ENCODE measurements at places on chromosomes 2 and 18. TPM values are rescaled to one million over a fixed set of nuclear protein-coding genes. Genes with fewer than 3 reads are reported as not detected.

- DNase-seq, result peak; percentile 31
Measured at GRCh38 chr2:23385748-23386338, 864 bp downstream of the KLHL29 start.

DNA sequence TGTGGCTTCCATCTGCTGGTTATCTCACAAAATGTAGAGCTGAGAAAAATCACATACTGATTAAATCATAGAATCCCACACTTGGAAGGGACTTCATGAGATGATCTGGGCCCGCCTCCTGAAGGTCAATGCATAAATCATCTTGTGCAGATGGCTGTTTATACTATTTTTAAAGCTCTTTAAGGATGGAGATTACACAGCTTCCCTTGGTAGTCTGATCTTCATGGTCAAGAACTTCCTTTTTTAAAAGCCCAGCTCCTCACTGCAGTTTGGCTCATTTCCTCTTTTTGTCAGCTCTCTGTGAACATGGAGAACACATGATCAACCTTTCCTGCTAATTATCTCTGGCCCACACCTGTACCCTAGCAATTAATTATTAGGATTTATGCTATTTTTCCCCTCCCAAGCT is 25.9 kb downstream of the GCG start:
- no peak for DNase-seq

DNA sequence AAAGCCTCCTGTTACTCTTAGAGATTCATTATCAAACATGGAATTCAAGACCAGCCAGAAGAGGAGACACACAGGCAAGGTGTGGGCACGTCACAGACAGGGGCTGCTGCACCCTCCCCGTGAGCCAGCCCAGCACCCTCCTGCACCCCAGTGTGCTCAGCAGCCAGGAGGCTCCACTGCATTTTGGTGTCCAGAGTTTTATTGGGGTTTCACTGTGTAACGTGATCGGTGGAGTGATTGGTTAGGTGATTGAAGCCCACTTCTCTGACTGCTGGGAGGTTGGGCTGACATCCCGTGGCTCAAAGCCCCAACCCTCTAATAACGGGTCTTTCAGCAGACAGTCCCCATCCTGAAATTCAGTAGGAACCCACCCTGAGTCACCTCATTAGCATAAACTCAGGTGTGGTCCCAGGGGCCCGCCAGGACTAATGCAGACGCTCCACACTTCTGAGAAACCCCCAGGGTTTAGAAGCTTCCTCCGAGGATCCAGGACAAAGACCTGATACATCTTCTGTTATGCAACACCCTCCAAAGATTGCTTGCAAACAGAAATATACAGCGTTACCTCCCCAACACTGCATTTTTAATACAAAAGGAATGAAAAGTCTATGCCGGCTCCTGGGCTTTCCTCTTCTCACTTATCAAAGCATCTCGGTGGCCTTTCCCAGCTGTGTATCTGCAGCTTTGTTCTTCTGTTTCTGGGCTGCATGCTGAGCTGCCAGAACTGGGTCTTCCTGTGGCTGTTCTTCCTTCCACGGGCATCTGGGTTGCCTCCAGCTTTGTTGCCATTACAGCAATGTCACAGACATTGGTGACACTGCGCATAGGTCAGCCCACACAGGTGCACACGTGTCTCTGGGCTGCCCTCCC is 43.7 kb upstream of the SNED1 start:
- no peak for DNase-seq

GRCh38 chr2:221494556-221494955 is 77.5 kb downstream of the EPHA4 start:
- no peak for DNase-seq

- DNase-seq, result no peak
Measured at GRCh38 chr18:35590935-35591334, 9.4 kb downstream of the GALNT1 start.

DNA sequence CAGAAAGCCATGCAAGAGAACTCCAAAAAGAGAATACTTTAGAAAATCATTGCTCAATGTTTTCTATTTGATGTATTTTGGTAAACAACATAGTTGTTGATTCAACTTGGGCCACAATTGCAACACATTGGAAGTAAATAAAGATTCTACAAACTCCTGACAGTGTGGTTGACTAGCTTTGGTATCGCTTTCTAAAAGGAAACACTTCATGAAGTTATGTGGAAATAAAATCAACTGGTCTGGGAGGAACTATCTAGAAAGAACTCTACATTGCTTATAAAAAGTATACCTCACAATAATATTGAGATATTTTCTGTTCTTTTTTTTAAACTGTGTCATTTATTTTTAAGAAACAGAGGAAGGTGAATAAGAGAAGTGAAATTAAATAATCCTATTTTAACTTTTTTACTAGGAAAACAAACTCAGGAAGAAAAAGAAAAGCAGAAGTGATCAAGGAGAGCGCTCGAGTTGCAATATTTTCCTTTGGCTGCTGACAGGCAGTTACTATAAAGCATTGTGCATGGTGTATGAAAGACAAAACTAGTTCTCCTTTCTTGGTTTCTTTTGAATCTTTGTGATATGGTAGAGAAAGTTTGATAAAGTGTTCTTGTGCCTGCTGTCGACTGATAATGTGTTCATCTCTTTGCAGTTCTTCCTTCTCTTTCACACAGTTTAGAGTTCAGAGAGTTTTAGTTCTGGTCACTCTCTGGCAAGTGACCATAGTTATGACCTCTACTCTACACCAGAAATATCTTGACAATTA is 3.0 kb downstream of the DHRS9 start:
- DNase-seq, result no peak

DNA sequence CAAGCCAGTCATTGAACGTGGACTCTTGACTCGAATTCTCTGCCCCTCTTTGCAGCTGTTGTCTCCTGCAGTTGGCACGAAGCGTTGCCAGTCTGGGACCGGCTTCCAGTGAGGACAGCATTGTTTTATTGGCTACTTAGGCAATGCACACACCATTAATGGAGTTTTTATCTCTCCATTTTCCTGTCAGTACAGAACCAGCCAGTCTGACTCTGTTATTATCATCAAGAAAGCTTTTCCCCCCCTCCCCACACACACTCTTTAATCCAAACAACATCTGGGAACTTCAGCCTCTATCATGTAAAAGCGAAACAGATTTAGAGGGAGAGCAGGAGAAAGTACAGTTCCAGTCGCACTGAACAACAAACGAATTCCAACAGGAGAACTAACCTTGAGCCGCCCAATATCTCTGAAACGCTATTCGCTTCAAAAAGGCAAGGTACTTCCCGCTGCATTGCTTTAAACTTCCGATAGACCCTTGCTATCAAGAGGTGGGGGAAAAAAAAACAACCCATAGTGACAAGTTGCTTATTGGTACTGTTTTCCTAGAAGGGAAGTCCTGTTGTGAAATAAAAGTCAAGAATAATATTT is 38.2 kb downstream of the ACVR1 start:
- DNase-seq, result no peak

Gene MAL
- total RNA-seq, result 0.22 TPM

GRCh38 chr2:178506101-178506500 is 25.8 kb downstream of the PLEKHA3 start:
- DNase-seq, result no peak

DNA sequence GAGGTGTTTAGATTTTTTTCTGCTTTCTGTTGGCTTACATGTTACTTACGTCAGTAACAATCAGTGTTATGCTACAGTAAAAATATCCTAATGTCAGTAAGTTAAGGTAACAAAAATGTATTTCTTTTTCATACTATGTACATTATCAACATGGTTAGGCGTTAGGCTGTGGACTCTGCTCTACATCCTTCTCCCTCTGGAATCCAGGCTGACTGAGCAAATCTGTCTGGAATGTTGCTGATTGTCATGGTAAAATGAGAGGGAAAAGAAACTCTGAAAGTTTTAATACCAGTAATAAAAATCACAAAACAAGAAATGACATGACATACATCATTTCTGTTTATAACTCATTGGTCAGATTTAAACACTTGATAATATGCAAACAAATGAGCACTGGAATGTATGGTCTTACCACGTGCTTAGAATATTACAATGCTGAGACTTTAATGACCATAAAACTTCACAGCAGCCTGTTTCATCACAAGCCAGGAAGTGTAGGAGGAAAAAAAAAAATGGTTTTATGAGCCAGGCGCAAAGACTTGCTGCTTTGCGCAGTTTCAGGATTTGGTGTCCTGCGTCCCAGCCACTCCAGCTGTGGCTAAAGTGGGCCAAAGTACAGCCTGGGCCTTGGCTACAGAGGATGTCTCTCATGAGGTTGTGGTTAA is 252.4 kb downstream of the FSIP2 start:
- no peak for DNase-seq

Gene DUSP19
- total RNA-seq, result 3.4 TPM

GRCh38 chr2:120719491-120719890 is 16.2 kb upstream of the GLI2 start:
- DNase-seq, result no peak

Gene KIAA2012
- not detected for total RNA-seq

Gene CHST10
- 24.4 TPM for total RNA-seq

- DNase-seq, result no peak
Measured at GRCh38 chr2:164836907-164837306, 4.7 kb downstream of the COBLL1 start.

DNA sequence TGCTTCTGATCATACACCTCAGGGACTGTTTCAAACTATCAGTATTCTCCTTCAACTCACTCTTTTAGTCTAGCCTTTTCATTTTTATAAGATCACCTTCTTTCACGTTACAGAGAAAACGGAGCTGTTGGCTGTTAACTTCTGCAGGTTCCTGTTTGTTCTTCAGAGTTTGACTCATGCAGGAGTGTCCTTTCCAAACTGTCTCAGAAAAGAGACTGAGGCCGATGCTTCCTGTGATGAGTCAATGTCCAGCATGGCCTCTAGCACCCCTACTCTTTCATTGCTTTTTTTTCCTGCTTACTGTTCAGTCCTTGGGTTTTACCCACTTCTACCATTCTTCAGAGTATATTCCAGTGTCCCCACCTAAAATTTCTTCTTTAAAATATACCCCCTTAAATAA is 240.8 kb upstream of the RGPD4 start:
- DNase-seq, result no peak

Gene GPAT2
- total RNA-seq, result 0.55 TPM

Gene ASXL3
- 0.35 TPM for total RNA-seq

GRCh38 chr2:31202833-31203232 is 14.5 kb downstream of the CAPN14 start:
- DNase-seq, result no peak

DNA sequence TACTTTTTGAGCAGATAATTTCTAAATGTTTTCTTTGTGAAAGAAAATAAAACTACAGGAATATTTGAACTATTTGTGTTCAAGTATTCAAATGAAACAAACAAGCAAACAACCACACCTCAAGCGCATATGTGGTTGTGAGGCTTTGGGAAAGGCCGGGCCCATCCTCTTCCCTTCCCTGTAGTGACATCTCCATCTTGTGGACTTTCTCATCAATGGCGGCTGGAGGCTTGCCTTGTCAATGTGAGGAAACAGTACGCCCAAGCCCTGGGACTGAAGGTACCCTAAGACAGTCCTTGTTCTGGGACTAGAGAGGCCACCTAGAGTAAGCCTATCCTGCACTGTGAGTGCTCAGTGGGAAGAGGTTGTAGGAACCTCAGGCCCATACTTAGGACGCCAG is 166.8 kb downstream of the TPGS2 start:
- DNase-seq, result peak; percentile 53

- DNase-seq, result no peak
Measured at GRCh38 chr18:78622251-78622906, 357.2 kb upstream of the SALL3 start.

DNA sequence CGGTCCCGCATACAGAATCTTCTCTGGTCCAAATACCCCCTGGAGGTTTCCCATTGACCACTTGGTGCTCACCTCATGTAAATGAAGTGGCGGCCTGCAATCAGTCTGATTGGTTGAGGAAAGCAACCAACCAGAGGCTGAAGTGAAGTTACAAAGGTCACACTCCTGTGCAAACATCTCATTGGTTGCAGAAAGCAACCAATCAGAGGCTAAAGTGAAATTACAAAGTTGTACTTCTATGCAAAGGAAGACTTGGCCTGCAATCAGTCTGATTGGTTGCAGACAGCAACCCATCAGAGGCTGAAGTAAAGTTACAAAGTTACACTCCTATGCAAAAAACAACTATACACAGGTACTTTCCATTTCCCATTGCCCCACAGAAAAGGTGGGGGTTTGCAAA is 2.5 kb upstream of the SP100 start:
- no peak for DNase-seq

Gene MTX2
- 37.5 TPM for total RNA-seq

Gene LIPG
- total RNA-seq, result 6.8 TPM

Gene CACNB4
- 6.9 TPM for total RNA-seq

- no peak for DNase-seq
Measured at GRCh38 chr2:108932736-108933332, 56.2 kb downstream of the EDAR start.

Gene TCF23
- 0.14 TPM for total RNA-seq

Gene BARD1
- 34.4 TPM for total RNA-seq

Gene MAP3K19
- not detected for total RNA-seq
